ENCODE measurements at places on chromosomes 4 and X.
A peak's percentile ranks its signal among the peaks of the same experiment; 100 is the strongest.

DNA sequence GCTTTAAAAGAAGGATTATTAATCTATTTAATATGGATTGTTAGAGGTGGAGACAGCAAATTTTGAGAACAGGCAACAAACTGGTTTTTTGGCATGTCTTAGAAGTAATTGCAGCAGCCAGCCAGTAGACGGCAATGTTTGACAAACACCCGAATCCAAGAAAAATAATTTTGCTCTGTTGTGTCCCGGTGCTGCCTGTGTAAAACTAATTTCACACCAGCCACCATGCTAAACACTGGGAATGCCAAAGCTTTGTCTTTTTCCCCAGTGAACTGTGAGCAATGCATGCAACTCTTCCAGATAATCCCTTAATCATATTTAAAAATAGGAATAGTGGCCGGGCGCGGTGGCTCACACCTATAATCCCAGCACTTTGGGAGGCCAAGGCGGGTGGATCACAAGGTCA, 25.9 kb downstream of the SMIM31 start:
- no peak for DNase-seq

GRCh38 chrX:13110433-13111324, 66.3 kb upstream of the FAM9C start:
- no peak for DNase-seq

- DNase-seq = no peak
These were observed 97.4 kb downstream of the COL4A5 start for GRCh38 chrX:108537005-108537404.

- no peak for DNase-seq
These were observed 319.1 kb upstream of the RPS6KA3 start for GRCh38 chrX:20585782-20586181.

- DNase-seq = no peak
These were observed 28.8 kb upstream of the PCSK1N start for GRCh38 chrX:48864210-48864609.

DNA sequence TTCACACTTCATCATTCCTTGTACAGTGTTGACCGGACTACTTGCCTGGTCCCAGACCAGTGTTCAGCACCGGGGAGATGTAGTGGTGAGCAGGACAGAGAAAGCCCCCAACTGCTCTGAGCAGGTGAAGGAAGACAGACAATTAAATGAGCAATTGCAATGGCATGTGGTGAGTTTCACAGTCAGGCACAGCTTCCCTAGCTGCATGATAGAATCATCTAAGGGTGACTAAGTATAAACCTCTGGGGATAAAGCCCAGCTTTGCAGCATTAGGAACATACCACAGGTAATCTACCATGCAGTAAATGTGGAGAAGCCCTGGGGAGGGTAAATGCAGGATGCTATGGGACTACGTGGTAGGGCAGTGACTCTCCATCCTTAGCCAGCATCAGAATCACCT, 47.8 kb downstream of the TMA16 start:
- no peak for DNase-seq

GRCh38 chr4:26319949-26320537, 771 bp upstream of the RBPJ start:
- DNase-seq = peak; percentile 54

- no peak for DNase-seq
These were observed 25.3 kb downstream of the SMIM20 start for GRCh38 chr4:25939330-25939729.

DNA sequence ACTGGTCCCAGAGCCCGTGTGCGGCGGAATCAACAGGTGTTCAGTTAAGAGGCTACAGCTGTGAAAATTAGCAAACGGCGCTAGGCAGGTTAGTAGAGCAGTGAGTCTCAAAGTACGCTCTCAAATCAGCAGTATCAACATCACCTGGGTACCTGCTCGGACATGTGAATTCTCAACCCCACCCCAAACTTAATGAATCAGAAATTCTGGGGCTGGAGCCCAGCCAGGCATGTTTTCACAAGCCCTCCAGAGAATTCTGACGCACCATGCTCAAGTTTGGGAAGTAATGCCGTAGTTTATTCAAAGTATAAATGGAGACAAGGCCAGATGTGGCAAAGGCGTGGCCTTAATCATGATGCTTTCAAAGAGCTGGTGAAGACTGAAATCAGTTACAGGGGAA, 58.2 kb upstream of the PTCHD1 start:
- no peak for DNase-seq

GRCh38 chrX:1493877-1494510, 41.3 kb upstream of the ASMTL start:
- no peak for DNase-seq

- DNase-seq = no peak
These were observed 18.8 kb upstream of the STX18 start for GRCh38 chr4:4560642-4561041.

GRCh38 chr4:56409511-56410090, 22.3 kb upstream of the AASDH start:
- no peak for DNase-seq

DNA sequence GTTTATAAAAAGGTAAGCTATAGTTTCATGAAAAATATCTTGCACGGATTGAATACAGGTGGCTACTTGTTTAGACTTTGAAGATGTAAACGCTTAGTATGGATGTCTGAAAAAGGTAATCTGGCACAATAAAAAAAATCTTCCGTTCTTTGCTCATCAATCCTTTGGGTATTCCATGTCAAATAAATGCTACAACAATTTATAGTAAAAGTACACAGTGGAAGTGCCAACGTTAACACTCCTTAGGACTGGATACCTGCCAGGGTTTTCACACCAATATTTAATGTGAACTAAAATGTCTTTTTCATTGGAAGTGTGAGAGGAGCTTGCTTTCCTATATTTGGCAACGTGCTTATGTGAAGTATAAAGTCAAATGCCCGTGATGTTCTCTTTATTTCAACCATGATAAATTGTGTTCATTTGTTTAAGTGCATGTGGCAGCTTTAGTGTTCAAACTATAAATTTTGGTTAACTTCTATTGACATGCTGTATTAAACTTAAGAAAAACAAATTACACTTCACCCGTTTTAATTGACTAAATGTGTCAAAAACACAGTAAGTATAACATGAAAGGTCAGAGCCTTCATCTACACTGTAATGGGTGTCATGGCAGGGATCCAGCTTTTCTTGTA, 121.7 kb upstream of the HAND2 start:
- DNase-seq = no peak

GRCh38 chr4:8105306-8106100, 53.1 kb downstream of the ABLIM2 start:
- no peak for DNase-seq

GRCh38 chr4:31467781-31468180, 747.6 kb downstream of the PCDH7 start:
- no peak for DNase-seq

DNA sequence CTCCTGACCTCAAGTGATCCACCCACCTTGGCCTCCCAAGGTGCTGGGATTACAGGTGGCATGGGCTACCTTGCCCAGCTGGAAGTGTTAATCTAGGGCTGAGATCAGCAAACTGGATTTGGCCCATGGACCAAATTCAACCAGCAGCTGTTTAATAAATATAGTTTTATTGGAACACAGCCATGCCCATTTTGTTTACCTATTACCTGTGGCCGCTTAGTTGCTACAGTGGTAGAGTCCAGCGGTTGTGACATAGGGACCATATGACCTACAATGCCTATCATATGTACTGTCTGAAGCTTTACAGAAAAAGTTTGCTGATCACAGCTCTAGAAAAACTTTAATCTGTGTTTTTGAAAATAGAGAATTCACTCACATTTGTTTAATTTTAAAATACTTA, 17.2 kb upstream of the PDHA1 start:
- DNase-seq = no peak

GRCh38 chrX:113950081-113950678, 633.7 kb upstream of the HTR2C start:
- DNase-seq = no peak

DNA sequence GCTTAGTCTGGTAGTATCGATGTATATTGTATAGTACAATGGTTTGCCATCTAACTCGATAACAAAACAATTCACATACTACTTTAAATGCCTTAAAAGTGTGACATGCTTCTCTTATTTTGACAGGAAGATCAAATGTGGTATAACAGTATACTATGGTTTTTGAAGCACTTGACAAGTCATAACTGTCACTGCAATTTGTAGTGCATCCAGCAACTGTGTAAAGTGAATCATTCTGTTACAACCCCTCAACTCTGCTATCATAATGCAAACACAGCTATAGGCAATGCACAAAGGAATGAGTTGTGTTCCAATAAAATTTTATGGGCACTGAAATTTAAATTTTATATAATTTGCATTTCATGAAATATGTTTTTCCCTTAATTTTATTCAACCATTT, 14.0 kb downstream of the RAP1GDS1 start:
- DNase-seq = no peak

DNA sequence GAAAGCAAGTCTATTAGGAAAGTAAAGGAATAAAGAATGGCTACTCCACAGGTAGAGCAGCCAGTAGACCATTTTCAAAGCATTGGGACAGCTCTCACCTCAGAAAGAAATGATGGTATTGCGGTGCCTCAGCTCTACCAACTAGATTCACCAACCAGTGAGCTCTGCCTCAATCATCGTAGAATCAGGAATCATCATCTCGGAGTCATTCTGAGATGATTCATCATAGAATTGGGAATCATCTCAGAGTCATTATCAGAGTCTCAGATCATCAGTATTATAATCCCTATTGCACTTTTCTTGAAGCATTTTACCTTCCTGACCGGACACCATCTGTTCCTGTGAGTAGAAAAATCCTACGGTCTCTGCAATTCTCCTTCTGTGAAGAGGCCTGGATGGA, 17.5 kb upstream of the SAT1 start:
- DNase-seq = no peak

DNA sequence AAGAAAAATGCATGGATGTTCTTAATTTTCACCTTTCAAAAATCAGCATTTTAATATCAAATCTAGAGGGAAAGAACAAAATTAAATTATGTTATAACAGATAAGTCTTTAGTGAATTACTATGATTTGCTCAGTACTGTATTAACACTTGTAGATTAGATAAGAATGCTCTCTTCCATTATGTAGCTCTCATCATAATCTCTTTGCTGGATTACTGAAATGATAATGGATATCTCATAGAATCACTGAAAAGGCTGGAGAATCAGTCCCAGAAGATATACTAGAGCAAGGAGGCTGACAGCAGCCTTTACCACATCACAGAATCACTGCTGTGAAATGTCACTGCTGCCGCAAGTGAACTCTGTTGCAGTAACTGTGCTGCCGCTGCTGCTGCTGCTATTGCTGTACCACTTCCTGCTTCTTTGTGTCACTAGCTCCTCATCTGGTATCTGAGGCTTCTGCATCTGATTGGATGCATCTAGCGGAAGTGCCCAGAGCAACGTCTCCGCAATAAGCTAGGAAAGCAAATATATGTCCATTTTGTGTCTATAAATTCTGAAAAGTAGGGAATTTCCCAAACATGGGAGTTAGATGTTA, 738.2 kb downstream of the ADGRL3 start:
- no peak for DNase-seq

DNA sequence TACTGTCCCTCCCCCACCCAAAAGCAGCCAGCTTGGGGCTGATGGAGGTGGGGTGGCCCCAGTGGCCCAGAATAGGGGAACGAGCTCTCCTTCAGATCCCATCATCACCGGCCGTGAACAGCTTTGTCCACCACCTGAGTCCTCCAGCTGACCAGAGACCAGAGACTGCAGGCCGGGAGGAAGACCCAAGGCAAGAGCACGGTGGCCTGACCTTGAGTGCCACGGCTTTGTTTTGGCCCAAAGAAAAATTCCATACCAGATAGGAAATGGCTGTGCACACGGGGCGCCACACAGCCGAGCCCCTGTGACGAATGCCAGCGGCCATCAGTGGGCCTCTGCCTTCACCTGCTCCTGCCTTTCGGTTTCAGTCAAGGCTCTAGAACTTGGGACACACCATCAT, 5.2 kb downstream of the HMX1 start:
- no peak for DNase-seq

- no peak for DNase-seq
These were observed 179.0 kb downstream of the PDGFC start for GRCh38 chr4:156792462-156793085.

GRCh38 chr4:90027565-90027964, 99.6 kb upstream of the CCSER1 start:
- no peak for DNase-seq

DNA sequence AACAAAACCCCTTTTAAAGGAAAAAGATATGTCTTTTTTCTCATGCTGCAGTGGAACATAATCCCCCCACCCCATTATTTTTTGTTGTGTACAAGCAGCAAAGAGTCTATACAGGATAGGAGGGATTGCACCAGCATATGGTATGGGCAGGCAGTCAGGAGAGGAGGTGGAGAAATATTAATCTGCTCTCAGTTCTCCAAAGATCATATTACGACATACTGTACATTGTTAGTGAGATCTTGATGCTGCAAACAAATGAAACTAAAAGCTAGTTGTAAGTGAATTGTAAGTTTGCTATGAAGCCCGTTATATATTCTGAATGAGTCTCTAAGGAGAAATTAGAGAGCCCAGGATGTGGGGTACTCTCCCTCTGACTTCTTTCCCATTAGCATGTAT, 75.3 kb downstream of the RAPGEF2 start:
- no peak for DNase-seq

- no peak for DNase-seq
These were observed 21.0 kb upstream of the TMSB15B start for GRCh38 chrX:103941201-103941975.

- DNase-seq = no peak
These were observed 33.2 kb upstream of the SLC9A7 start for GRCh38 chrX:46791927-46792809.

DNA sequence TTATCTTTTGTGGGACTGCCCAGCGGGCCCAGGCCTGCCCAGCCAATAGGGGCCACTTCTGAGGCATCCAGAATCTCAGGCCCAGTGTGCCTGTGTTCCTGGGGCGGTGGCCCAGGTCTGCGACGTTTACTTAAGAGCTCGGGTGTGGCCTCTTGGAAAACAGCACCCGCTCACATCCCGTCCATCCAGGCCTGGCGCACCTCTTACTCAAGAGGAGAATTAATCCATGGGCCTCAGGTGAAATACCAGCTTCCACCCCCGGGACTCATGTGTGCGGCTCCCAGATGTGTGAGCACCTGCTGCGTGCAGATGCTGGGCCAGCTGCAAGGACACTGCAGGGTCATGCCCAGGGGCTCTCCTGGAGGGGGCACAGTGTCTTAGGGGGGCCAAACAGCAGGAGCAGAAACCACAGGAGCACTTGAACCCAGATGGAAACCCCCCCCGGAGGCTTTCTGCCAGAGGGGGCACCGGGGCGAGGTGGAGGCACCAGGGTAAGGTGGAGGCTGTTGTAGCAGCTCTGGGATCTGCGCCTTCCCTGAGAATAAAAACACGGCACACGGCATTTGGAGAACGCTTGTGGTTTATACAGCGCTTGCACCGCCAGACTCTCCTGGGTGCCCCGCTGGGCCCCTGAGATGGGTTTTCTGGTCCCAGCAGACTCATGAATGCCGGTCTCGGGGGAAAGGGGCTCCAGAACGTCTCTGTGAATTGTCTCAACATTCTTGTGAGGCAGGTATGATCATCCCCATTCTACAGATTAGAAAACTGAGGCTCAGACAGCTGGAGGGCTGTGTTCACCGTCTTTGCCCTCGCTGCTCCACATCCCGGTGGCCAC, 2.8 kb downstream of the PSAPL1 start:
- DNase-seq = peak; percentile 5

GRCh38 chr4:136571315-136571714, 961.0 kb downstream of the PCDH18 start:
- DNase-seq = no peak

GRCh38 chr4:172772781-172773180, 395.8 kb upstream of the GALNT7 start:
- no peak for DNase-seq

- DNase-seq = no peak
These were observed 165.1 kb downstream of the AFAP1 start for GRCh38 chr4:7774301-7775294.
